ENCODE measurements at places on chromosomes 13 and 19.

GRCh38 chr13:73250061-73250460 lies 191.3 kb downstream of the KLF5 start:
- no peak for DNase-seq

DNA sequence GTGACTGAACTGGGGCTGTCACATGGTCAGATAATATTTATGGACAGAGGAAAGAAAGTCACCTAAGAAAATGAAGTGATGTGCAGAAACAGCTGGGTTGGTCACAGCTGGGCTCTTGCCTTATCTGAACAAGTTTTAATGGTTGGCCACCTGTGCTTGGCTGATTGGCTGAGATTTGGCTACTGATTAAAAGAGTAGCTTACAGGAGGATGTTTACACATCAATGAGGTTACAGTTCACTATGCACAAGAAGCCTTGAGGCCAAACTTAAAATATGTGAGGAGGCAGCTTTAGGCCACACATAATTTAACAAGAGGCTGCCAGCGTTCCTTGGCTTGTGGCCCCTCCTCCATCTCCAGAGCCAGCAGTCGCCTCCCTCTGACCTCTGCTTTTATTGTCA lies 99.2 kb upstream of the C1QTNF9B start:
- peak; percentile 52 for DNase-seq

GRCh38 chr13:42361701-42362100 lies 89.7 kb downstream of the AKAP11 start:
- no peak for DNase-seq

DNA sequence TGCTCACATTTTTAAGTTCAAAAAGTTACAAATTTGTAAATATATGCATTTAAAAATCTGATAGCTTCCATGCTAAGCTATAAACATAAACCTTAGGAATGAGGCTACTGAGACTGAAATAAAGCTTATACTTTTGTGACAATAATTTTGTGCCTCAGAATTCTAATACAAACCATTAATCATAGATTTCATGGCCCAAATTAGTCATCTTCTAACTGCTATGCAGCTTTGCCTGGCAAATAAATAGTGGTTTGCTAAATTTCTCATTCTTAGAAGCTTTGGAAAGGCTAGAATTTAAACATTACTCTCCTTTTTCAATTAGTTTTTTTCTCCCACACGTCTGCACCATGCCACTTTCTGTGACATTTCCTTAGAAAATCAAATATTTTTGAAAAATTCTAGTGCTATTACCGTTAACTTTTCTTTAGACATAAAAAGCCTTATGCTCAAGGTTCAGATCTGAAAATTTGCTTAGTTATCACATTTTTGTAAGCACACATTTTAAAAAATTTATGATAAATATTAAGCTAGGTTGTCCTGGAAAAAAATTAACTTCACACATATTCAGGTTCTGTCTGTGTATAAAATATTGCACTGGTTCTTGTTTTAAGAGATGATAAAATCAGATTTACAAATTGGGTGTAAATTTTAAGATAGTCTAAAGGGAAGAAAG lies 46.9 kb downstream of the FNDC3A start:
- DNase-seq = peak; percentile 37

Measured in kidney tubule cell (primary cell).